Stimulated activated CD4-positive, alpha-beta T cell treated with anti-CD3 and anti-CD28 coated beads, Interleukin-1b, Interleukin-23, amount 100 ng/mL, for 48 hours (primary cell): ENCODE measurements at places on chromosomes 13 and 19.

DNA sequence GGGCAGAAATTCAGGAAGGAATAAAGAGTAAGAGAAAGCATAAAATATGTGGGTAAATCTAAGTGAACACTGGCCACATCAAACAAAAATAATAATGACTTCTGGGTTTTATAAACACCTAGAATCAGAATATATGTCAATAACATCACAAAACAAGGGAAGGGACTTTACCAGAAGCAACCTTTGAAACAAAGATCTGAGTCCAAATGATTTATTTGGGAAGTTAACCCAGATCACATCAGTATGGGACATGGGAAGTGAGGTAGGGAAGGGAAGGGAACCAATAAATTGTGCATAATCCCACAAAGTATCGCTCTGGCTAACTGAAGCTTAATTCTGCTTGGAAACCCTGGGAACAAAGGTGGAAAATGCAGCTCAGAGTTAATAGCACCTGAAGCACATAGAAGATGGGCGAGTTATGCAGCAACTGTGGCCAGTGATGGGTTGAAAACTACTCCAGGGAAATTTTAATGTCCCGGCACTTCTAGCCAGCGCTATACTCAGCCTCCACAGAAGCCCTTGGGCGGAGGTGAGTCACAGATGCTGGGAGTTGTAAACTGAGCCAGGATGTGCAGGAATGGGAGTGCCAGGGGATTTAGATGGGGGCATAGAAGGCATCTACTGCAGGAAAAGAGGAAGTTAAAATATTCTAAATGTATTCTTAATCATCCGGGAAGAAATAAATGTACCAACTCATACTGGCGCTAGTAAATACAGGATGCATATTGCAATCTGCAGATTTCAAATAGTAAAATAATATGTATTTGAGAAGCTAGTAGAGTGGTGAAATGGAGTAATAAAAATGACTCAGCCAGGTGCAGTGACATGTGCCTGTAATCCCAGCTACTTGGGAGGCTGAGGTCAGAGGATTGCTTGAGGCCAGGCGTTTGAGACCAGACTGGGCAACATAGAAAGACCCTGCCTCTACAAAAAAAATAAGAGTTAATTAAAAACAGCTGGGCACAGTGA is 34.2 kb upstream of the CEBPG start:
- DNase-seq = no peak

- no peak for DNase-seq
Measured at GRCh38 chr19:16559780-16560276, 12.4 kb downstream of the SLC35E1 start.

GRCh38 chr13:111789420-111789819 is 277.5 kb upstream of the SOX1 start:
- DNase-seq = no peak

DNA sequence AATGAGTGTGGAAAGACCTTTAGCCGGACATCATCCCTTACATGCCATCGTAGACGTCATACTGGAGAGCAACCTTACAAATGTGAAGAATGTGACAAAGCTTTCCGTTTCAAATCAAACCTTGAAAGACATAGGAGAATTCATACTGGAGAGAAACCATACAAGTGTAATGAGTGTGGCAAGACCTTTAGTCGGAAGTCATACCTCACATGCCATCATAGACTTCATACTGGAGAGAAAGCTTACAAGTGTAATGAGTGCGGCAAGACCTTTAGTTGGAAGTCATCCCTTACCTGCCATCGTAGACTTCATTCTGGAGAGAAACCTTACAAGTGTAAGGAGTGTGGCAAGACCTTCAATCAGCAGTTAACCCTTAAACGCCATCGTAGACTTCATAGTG is 11.7 kb upstream of the ZNF813 start:
- no peak for DNase-seq

DNA sequence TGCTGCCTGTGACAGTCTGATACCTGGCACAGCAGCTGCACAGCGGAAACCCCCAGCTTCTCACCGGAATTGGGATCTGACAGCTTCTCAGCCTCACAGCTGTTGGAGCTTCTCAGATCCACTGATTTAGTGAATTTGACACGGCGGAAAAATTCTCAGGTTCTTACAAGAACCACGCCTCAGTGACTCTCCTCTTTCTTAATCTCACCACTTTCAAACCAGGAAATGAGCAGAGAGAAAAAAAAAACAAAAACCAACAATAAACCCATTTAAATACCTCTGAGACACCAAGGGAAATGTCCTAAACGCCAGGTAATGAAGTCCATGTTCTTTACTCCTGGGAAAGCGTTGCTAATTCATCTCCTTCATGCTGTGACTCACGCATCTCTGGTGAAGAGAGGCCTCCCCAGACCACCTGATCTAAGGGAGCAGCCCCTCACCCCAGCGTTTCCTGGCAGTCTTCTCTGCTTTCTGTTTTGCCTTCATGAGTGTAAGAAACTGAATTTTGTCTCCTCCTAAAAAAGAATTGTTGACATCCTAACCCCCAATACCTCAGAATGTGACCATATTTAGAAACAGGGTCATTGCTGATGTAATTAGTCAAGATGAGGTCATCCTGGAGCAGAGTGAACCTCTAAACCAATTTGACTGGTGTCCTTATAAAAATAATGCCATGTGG is 15.9 kb upstream of the IZUMO2 start:
- DNase-seq = no peak

- no peak for DNase-seq
Measured at GRCh38 chr13:96650301-96650886, 343.9 kb downstream of the OXGR1 start.
